ENCODE measurements at places on chromosomes 2 and 18.

DNA sequence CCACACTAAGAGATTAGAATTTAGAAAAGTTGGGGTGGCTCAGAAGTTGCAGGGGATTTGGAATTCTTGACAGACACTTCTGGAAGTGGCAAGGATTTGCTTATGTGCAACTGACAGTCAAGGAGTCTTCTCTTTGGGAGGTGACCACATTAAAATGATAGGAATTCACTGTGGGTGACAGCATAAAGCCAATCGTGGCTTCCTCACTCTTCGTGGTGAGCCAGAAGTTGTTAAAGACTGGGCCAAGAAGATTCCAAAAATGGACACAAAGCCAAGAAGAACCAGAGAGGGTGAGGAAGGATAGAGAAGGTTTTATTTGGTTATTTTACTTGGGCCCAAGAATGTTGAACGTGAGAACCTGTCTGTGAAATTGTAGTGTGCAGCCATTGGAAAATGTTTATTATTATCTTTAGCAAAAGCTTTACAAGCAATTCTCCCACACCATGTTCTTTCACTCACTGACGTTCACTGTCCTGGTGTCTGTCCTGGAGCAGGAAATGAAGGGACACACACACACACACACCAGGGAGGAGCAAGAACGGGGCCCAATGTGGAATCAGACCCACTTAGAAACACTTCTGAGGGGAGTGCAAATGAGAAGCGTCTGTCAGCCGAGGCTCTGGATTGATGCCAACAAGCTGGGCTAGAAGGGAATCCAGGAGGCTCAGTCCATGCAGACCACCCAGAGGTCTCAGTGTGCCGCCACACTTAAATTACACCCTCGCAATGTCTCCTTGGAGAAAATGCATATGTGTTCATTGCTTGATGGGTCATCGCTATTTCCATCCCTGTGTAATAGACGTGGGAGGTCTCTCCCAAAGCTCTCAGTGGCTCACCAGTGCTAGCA lies 37.2 kb downstream of the STEAP3 start:
- no peak for DNase-seq

- no peak for DNase-seq
Observed at GRCh38 chr18:36849288-36850006, 20.5 kb downstream of the KIAA1328 start.

- DNase-seq = no peak
Observed at GRCh38 chr2:189466046-189466445, 24.8 kb downstream of the WDR75 start.

DNA sequence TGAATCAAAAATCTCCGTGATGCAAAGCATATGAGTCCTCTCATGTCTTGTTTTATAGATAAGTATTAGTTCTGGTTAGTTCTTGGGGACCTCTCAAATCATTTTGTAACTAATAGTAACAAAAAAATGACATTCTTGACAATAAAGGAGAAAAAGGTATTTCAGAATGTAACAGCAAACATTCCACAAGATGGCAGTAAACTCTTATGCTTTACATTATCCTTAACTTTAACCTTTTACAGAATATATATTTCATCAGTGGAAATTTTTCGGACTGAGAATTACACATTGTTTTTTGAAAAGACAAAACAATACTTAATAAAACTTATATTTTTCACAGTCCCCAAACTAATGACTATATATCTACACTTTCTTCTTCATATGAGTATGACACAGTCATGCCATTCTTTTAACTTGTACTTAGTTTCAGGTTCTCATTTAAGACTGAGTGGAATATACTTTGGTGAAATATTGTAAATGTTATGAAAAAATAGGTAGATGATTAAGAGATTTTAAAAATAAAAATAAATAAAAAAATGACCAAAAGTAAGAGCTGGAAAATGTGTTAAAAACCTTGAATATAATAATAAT lies 142.9 kb upstream of the NXPH2 start:
- DNase-seq = no peak

DNA sequence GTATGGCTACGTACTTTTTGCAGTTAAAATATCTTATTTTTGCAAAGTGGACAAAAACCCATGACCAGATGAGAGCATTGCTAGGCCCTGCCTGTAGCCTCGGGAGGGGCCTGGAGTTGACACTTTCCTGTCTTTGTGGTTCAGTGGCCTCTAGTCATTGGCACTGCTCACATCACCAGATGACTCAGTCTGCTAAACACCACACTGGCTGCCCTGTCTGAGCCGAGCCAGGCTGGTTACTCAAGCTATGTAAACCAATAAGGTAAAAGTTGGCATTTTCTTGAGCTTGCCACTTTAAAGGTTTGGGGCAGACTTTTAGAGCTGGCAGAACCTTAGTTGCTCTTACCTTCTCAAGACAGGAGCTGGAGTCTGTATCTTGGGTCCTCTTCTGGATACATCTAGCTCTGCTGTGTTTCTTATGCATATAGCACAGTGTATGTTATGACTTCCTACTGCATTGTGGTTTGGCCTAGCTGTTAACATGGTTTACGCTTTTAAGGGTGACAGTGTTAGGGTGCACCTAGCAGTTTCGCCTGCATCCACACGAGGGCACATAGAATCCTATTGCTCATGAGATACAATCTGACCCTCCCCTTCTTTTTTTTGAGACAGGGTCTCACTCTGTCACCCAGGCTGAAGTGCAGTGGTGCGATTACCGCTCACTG lies 76.4 kb downstream of the AP1S3 start:
- DNase-seq = no peak

DNA sequence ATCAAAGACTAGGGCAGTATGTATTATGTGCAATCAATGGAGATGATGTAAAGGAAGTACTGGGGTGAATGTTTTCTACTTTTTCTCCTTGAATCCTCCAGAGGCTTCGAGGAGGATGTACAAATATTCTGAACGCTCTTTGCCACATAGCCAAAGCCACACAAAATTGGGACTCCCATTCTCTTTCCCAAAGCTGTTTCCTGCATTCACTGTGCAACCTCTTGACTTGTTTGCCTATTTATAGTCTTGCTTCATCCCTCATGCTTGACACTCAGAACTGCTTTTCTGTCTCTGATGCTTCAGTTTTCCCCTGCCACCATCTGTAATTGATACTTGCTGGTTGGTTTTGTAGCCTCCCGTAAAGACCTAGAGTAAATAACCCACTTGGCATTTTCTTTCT lies 208.2 kb upstream of the RBMS1 start:
- no peak for DNase-seq

DNA sequence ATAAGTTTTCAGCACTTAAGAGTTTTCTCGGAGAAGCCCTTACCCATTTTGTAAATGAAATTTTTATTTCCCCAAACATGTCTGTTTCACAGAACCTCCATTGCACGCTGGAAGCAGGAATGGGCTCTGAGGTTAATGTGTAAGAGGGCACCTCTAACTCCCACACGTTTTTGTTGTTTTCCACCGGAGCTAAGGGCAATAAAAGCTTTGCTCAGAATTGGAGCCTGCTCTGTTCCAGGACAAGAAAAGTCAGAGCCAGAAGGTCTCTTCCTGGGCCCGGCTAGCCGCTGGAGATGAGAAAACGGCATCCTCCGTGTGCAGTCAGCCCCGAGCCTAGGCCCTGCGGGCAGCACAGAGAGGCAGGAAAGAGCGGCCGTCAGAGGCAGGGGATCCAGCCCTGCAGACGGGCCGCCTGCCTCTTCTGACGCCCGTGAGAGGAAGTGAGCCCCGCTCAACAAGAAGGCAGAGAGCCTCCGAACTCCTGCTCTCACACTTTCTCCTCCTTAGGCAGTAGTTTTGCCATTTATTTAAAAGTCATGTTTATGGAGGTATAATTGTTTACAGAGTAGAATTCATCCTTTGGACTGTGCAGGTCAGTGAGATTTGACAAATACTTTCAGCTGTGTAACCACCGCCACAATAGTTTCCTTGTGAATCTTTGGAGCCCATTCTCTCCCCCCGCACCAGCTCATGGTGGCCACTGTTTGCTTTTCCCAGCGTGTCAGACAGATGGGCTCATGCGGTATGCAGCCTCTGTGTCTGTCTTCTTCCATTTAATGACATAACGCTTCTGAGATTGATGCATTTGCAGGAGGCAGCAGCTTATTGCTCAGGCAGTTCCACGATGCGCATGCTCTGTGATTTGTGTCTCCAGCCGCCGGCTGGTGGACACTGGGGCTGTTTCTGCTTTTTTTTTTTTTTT lies 117.3 kb downstream of the GALR1 start:
- no peak for DNase-seq

DNA sequence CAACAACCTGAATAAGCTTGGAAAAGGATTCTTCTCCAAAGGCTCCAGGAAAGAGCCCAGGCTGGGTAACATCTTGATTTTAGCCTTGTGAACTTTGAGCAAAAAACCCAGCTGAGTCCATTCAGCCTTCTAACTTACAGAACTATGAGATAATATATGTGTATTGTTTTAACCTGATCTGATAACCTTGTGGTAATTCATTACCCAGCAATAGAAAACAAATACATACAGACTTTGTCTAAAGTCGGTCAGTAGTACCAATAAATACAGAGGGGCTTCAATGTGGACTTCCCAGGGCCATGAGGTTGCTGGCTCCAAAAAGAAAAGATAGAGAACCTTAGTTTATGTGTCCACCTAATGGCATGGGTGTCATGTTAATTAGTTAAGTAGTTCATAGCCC lies 191.8 kb downstream of the KCNH7 start:
- DNase-seq = no peak

DNA sequence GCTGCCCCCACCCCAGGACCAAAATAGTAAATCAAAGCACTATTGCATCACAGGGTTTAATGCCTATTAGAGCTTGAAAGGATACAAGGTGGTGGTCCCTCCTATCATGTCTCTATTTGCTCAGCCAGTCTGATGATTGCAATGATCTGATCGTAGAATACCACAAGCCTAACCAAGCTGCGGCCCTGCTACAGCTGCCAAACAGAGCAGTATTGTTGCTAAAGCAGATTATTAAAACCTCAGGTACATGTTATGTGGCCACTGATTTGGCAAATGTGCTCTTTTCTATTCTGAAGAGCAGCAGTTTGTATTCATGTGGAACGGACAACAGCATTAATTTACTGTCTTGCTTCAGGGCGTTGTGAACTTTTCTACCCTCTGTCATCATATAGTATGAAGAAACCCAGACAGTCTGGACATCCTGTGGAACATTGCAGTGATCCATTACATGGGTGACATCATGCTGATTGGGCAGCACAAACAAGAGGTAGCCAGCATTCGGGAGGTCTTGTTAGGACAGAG lies 8.4 kb upstream of the VAPA start:
- DNase-seq = no peak

DNA sequence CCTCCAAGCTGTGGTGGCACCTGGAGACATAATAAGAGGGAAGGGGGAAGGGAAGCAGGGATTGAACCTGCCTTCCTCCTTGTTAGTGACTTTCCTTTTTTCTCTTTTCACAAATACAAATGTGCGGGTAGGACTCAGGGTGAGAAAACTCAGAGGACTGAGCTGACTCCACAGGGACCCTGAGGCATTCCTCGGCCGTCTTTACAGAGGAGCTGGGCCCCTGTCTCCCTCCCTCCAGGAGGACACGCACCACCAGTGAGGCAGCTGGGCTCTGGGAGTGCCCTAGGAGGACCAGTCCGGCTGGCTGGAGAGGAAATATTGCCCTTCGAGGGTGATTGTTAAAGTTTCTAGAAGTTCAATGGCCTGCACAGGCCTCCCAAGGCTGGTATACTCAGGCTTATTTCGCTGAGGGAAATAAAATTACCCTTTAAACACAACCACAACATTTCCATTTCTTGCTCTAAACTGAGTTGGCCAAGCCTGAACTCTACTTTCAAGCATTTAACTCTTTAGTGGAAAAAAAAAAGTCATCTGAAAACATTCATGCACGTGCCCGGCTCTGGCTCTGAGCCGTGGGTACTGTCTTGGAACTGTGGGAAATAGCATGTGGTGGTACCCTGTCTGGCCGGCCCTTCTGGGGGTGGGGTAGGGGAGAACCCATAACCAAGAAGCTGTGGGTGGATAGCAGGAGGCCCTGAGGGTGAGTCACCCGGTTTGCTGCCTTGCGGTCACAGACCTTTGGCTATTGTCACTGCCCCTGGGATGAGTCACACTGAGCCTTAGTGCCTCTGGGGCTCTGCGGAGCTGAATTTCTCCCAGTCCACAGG lies 116.0 kb downstream of the COPS8 start:
- no peak for DNase-seq

DNA sequence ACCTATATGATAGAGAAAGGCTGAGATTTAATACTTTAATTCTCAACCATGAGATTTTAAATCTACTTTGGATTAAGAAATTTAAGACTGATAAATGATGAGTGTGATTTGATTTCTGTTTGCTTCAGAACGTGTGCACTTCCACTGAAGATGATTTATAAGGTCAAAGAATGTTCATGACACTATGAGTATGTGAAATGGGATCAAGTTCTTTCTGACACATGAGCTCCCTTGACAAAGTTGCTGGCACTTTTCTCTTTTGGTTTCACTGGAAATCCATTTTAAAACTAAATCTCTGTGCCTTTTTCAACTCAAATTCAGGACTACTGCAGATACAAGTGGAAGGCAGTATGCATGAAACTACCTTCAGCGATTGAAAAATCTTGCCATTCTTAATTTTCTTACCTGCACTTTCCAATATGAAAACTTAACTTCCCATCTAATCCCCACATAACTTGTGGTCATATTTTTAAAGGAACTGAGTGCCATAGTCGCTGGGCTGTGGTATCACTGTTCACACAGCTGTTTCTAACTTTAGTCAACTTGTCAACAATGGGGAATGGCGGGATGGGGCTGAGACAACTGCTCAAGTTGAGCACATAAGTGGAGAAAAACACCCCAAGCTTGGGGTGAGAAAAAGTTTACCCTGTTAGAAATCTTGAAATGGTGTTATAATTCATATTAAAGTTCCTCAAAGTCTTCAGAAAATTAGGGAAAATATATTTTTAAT lies 51.8 kb upstream of the TTN start:
- no peak for DNase-seq

Data from hematopoietic multipotent progenitor cell treated with erythropoietin and hydrocortisone succinate and interleukin-3 and kit ligand, for 15 days (in vitro differentiated cells).